ENCODE measurements at places on chromosomes 13 and 19.

DNA sequence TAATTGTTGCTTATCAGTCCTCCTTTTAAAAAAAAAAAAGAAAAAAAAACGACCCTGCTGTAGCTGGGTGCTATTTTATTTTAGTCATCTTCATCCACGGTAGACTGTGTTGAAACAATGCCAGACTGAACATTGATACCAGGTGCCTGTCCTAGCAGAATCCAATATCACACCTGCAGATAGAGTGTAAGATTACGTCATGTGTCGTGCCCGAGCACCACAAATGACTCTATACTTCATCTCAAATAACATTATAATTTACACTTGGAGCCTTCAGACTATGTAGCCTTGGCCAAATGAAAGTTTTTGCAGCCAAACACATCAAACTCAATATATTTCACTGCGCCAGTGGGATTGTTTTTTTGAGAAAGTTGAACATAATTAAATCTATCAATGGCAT, 410.6 kb downstream of the FGF9 start:
- DNase-seq = no peak

- DNase-seq = peak; percentile 53
Observed at GRCh38 chr19:662207-662961, 630 bp downstream of the RNF126 start.

DNA sequence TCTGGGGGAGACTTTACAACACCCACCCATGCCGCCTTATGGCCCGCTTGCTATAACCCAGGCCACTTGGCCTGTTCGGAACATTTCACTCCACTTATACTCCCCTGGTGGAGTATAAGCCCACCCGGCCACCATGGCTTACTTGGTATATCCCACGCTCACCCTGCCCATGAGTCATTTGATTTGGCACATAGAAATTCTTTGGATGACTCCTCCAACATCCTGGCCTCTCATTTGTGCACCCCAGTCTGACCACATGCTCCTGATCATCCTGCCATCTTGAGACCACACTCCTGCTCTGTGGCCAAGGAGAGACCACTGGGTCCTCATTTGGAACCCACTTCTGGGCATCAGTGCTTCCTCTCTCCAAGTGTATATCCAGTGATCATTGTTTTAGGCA, 5.2 kb downstream of the SPACA6 start:
- peak; percentile 60 for DNase-seq

- DNase-seq = no peak
Observed at GRCh38 chr13:52461265-52461664, 6.0 kb downstream of the CKAP2 start.

DNA sequence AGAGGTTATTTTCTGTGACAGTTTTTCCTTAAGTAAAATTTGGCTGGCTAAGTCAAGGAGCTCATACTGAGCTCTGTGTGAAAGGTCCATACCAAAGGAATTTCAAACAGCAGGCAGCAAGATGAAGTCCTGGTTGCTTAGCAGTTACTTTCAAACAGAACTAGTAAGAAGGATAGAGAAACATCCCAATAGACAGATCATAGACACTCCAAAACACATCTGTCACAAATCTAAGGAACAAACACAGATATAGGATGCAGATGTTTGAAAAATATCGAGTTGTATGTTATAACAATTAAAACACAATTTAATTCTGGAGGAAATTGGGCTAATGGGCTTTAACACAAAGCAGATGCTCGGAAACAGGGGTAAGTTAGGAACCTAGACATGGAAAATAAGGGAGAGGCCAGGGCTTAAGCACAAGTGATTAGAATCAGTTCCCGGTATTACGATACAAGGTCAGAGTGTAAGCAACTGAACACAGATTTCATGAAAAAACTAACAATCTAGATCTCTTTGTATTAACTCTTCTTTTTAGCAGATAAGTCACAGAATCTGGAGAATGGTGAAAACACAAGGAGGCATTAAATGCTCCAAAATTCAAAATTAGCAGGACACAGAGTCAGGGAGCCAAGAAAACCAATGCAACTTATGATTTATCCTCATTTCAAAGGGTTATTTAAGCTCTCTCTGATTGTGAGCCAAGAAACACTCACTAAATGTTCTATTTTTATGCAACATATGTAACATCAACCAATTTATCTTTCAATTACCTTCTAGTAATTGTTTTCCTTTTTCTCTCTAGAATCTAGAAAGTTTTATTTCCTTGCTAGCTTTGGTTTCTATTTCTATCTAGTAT, 1992.9 kb upstream of the PCDH20 start:
- DNase-seq = peak; percentile 37
